ENCODE measurements at places on chromosomes 1 and 21.

DNA sequence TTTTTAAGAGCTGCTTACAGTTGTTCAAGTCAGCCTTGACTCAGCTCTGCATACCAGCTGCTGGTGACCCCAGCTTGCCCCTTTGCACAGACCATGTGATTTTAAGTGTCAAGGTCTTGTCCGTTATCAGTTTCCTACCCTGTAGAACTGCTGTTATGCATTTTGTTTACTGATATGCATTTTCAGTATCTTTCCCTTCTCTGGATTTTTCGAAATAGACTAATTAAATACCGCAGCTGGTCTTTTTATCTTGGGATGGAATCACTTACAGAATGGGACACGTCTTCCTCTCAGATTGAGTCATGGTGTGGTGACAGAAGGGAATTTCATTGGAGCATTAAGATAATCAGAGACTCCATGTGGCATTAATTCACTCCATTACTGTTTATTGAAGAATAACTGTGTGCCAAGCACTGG is 145.6 kb downstream of the FMN2 start:
- DNase-seq = no peak

GRCh38 chr1:227218870-227219573 is 99.3 kb downstream of the CDC42BPA start:
- DNase-seq = no peak

- DNase-seq = no peak
Measured at GRCh38 chr1:192697771-192698170, 61.8 kb downstream of the RGS13 start.

DNA sequence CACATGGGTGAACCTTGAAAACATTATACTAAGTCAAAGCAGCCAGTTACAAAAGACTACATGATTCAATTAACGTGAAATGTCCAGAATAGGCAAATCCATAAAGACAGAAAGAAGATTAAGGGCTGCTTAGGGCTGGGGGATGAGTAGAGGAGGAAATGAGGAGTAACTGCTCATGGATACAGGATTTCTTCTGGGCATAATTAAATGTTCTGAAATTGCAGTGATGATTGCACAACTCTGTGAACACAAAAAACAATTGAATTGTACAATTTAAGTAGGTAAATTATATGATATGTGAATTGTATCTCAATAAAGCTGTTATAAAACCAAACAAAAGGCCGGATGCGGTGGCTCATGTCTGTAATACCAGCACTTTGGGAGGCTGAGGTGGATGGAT is 52.2 kb downstream of the RERE start:
- DNase-seq = no peak

GRCh38 chr1:56321150-56321490 is 258.2 kb downstream of the PLPP3 start:
- DNase-seq = no peak

DNA sequence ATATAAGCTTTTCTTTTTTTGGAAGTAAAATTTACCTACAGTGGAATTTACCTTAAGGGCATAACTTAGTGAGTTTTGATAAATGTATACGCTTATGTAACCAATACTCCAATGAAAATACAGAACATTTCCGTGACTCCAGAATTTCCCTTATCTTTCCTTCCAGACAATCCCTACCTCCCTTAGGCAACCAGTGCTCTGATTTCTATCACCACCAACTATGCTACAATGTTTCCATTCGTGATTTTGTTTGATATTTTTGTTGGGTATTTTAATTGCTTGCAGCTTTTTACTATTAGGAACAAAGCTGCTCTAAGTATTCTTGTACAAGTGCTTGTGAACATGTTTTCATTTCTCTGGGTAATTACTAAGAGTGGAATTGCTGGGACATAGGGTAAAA is 14.6 kb downstream of the IFT25 start:
- DNase-seq = no peak

GRCh38 chr1:206524739-206525364 is 17.5 kb downstream of the RASSF5 start:
- DNase-seq = no peak

GRCh38 chr1:30885570-30886522 is 22.7 kb downstream of the SDC3 start:
- DNase-seq = no peak

- DNase-seq = no peak
Measured at GRCh38 chr1:152002960-152003359, 9.3 kb upstream of the S100A10 start.

- no peak for DNase-seq
Measured at GRCh38 chr21:37627074-37627473, 260.5 kb downstream of the DYRK1A start.

DNA sequence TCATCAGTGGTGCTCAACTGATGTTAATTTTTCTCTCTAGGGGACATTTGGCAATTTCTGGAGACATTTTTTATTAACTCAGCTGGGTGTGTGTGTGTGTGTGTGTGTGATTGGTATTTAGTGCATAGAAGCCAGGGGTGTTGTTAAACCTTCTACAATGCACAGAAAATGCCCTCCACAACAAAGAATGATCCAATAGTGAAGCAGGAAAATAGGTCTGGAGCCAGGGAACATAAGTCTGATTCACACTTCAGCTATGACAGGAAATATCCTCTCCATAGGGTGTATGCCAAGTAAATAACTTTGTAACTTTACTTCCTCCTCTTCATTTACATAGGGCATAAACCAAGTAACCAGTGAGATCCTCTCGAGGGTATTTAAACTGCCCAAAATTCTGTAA is 25.1 kb upstream of the TMEM61 start:
- no peak for DNase-seq

GRCh38 chr1:94697839-94698238 is 122.3 kb upstream of the SLC44A3 start:
- DNase-seq = no peak

DNA sequence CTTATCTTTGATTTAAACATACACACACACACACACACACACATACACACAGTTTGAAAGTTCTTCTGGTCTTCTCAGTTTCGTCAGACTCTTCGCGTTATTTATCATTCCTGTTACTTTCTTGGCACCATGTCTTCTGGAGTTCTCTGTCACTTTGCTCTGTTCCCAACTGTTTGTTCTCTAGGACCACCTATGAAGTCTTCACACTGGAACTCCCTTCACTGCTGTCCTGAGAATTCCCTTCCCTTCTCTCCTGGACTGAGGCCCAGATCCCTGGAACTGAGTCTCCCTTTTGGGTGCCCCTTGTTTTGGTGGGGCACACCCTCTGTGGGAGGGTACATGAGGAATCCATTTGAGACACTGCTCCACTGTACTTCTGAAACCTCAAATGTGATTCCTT is 30.5 kb downstream of the ALG14 start:
- DNase-seq = no peak

DNA sequence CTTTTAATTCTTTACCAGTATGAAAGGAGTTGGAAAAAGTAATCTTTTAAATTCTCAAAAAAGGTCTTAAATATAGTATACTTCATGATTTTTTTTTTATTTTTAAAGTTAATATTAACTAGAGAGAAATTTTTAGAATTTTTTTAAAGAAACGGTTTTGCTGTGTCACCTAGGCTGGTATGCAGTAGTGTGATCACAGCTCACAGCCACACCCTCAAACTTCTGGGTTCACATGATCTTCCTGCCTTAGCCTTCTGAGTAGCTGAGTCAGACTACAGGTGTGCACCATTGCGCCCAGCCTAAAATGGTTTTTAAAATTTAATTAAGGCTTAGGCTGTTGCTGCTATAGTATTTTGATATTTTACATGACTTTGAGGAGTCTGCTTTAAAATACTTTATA is 52.4 kb downstream of the TLCD4 start:
- DNase-seq = no peak

GRCh38 chr21:45997205-45997494 is 15.6 kb downstream of the COL6A1 start:
- no peak for DNase-seq

All from stimulated activated CD4-positive, alpha-beta T cell treated with anti-CD3 and anti-CD28 coated beads, Interleukin-15, amount 100 ng/mL, for 1 hour (primary cell).